ENCODE measurements at places on chromosomes 6 and 20.

- no peak for DNase-seq
Observed at GRCh38 chr20:47670913-47671312, 114.4 kb downstream of the SULF2 start.

DNA sequence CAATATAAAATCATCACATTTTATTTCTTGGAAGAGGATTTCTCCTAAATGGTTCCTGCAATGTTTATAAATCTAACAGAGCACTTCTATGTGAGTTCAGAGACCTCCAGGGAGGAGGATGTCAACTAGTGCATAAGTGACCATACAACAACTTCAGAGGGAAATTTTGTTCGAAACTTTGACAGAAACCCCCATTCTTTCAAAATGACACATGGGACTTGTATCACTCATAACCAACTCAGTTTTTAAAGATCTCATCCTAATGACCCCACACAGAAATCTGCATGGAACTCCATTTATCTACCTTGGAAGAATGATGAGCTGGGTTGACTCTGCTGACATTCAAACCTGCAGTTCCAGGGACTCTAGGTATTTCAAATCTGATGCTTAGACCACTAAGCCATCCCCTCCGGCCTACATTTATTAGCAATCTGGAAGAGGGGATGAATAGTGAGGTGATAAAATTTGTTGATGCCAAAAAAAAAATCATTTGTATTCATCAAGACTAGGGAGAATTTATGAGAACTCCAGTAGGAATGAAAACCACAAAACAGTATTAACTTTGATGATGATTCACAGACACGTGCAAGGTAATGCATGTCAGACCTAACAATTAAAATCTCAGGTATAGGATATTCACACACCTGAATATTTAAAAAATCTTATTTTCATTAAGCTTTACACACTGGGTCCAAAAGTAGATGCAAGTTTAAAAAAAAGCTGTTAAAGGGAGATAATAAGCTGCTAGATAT is 153.0 kb downstream of the REV3L start:
- no peak for DNase-seq

GRCh38 chr20:56171087-56172012 is 77.2 kb upstream of the MC3R start:
- no peak for DNase-seq

- DNase-seq: peak; percentile 21
Observed at GRCh38 chr6:43308101-43308989, at the start of gene CRIP3. CRIP3 (minus strand) TSS chr6:43308826; CDS start chr6:43308792, 34 bp downstream.

GRCh38 chr6:159726255-159726917 is 920 bp upstream of the WTAP start:
- DNase-seq: no peak

- DNase-seq: no peak
Observed at GRCh38 chr6:45590696-45591184, 213.0 kb upstream of the SUPT3H start.

DNA sequence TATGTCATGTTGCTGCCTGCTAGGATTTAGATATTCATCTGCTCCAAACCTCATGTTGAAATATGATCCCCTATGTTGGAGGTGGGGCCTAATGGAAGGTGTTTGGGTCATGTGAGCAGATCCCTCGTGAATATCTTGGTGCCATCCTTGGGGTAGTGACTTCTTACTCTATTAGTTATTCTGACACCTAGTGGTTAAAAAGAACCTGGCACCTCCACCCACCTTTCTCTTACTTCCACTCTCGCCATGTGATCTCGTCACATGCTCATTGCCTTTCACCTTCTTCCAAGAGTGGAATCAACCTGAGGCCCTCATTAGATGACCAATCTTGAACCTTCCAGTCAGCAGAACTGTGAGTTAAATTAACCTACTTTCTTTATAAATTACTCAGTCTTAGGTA is 549.4 kb upstream of the SYNCRIP start:
- DNase-seq: no peak

DNA sequence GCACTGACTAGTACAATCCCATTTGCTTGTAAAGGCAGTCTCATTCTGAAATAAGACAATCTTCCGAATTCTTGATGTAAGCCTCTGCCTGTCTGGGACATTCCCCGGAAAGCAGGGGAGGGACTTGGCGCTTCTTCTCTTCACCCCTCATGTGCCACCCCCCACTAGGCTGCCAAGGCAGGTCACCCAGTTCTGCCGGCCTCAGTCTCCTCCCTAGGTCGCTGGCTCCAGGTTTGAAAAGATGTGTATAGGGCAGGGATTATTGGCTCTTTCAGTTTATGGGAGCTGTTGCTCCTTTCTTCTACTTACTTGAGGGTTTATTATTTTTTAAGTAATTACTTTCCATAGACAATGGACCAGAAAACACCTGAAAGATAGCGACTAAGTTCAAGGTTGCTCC is 158.1 kb upstream of the RPS6KA2 start:
- no peak for DNase-seq

GRCh38 chr20:20668639-20669038 is 43.8 kb downstream of the RALGAPA2 start:
- no peak for DNase-seq
